ENCODE measurements at places on chromosomes 1 and 21.
A peak's percentile ranks its signal among the peaks of the same experiment; 100 is the strongest.

GRCh38 chr1:25001125-25001915 lies 71.2 kb upstream of the RUNX3 start:
- DNase-seq = no peak

DNA sequence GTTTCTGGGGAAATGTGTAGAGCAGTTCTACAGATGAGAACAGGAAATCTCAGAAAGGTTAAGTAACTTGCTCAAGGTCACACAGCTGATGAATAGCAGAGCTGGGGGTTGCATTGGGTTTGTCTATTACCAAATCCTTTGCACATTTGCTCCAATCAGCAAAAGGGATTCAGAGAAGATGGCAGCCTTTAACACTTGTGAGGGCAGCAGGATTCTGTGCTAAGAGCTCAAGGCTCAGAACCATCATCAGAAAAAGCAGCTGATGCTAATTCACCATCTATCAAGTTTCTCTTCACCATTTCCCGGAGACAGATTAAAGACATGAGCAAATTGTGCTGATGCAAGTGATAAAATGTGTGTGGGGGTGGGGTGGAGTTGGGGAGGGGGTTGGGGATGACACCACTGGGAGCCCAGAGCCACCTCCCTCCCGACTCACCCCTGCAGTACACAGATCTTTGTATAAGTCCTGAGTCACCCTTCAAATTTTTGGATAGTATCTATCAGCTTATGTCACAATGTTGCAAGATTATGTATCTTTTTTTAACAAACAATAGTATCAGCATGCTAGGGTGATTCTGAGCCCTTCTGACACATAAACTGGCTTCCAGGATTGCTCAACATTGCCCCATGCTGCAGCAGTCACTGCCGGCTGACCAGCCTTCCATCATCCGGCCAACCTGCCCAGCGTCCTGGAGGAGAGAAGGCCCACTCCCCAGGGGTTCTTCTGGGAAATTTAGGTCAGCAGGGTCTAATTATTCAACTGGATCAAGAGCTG lies 2.8 kb upstream of the SPSB1 start:
- DNase-seq = no peak

GRCh38 chr1:196063294-196063693 lies 544.9 kb downstream of the KCNT2 start:
- DNase-seq = no peak

GRCh38 chr1:219144658-219145315 lies 28.9 kb upstream of the LYPLAL1 start:
- no peak for DNase-seq

DNA sequence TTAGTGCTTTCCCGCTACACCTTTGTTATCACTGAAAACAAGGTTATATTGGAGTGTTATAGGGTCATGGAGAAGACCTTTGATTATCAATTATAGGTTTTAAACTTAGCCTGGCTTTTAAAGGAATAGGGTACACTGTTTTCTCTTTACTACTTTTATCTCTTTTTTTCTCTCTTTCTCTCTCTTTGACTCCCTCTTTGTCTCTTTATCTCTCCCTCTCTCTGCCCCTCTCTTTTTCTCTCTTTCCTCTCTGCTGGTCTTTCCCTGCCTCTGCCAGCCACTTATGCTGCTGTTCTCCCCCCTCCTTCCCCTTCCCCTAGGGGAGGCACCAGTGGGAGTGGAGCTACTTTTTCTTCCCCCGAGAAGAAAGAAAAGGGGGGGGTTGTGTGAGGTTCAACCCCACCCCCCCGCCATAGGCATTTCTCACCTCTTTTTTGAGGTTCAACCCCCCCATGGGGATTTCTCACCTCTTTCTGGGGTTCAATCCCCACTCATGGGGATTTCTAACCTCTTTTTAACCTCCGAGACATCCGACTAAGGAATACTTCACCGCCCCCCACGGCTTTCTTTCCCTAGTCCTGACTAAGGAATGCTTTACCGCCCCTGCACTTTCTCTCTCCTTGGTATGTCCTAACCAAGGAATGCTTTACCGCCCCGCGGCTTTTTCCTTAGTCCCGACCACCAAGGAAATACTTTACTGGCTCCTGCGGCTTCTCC lies 17.2 kb upstream of the ZBTB8B start:
- no peak for DNase-seq

DNA sequence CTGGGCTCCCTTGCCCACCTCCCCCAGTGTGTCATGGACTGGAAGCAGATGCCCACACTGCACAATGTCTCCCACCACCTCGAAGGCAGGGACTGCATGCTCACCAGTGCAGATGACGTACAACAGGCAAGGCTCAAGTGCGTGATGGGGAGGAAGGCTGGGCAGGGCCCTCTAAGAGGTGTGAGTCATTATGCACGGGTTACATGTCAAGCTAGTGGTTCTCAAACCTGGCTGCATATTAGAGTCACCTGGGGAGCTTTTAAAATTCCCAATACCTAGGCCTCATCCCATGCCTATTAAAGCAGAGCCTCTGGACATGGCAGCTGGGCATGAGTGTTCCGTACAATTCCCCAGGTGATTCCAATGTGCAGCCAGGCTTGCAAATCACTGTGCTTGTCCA lies 137.9 kb upstream of the NGF start:
- DNase-seq = no peak

- DNase-seq = no peak
These were observed 111.1 kb downstream of the NAV1 start for GRCh38 chr1:201649761-201650622.

GRCh38 chr1:209715314-209715713 lies 10.7 kb downstream of the HSD11B1 start:
- DNase-seq = no peak

DNA sequence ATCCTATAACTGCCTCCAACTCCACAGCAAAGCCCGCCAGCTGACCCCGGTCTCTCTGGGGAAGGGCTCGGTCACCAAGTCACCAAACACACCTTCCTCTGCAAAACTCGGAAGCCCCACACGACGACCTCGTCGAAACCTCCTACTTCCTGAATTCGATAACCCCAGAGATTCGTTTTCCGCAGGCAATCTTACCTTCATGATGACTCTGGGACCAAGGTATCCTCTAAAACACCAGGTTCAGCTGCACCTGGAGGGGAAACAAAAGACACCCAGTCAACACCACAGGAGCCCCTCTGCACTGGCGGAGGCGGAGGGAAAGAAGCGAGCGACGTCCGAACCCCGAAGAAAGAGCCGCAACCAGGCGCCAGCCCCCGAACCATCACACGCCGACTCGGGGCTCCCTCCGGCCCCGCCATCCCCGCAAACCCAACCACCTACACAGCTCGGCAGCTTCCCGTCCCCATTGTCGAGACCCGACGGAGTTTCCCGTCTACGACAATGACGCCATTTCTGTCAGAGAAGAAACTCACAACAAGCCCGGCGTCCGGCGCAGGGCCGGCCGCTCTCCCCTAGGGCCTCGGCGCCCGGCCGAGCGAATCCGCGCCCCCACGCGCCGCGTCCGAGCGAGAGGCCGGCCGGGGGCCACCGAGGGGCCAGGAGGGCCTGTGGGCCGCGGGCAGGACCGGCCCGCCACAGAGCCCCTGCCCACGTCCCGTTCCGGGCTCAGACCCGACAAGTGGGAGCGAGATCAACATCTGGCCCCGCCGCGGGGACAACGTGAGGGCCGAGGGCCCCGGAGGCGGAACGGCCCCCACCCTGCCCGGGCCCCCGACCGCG lies 1.0 kb downstream of the ARID4B start:
- peak; percentile 71 for DNase-seq
